Activated T-cell treated with anti-CD3 and anti-CD28 coated beads, Interleukin-2, amount 50 U/mL, for 72 hours (primary cell): ENCODE measurements at places on chromosomes 3 and 15. TPM values are rescaled to one million over a fixed set of nuclear protein-coding genes. Genes with fewer than 3 reads are reported as not detected.

Gene EDEM1
- total RNA-seq, result 225 TPM

Gene ALG1L2
- not detected for total RNA-seq

DNA sequence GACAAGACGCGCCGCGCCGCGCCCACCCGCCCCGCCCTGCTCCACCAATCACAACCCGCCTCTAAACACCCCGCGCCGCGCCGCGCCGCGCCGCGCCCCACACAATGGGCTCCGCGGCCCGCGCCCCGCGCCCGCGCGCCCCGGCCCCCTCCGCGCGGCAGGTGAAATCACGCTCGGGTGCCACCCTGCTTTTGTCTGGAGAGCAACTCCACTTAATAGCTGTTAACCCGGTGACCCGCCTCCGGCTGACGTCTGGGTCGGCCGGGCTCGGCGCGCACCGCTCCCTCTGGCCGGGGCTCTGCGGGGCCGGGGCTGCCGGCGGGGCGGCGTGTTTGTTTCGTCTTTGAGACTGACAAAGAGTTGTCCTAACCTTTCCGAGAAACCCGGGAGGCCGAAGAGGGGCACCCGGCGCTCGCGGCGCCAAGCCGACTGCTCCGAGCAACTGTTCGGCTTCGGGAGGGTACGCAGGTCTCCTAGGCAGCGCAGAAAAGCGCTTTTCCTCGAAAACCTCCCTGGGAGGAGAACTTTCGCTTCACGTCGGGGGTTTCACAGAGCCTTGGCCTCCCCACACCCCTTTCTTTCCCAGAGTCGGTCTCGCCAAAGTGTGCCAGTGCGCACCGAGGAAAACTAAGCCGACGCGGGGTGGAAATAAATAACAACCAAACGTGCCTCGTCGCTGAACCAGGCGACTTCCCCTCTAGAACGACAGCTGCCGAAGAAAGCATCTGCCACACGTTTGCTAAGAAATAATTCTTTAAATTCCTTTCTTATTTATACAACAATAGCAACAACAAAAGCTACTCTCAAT lies 518.4 kb downstream of the FOXP1 start:
- DNase-seq, result peak; percentile 76

DNA sequence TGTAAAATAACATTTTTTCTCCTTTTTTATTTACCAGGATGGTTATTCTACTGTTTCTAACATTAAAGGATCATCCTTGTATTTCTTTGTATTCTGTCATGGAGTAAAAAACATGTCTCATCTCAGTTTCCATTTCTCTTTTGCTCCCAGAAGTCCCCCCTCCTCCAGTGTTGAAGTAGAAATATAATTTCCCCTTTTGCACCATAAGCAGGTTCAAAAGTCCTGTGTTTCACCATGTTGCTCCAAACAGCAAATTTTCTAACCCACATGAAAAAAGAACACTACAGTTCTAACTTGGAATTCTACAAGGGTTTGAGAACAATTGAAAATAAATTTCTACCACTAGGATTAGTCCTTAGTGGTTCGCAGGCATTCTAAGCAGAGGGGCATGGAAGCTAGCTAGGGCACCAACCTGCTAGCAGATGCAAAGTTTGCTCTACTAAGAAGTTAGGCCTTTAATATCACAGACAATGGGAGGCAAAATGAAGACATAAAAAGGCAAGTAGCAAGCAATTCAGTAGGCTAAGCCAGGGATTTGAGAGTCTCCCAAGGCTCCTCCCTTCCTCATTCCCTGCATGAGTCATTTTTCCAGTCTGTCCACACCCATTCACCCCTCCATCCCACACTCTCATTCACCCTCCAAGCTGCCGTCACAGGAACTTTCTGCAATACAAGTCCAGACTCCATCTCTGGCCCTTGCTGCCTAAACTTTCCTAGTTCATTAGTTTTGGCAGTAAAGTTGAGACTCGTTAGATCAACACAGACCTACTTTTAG lies 2.3 kb upstream of the MBNL1 start:
- DNase-seq, result no peak

Gene CAMK2N2
- total RNA-seq, result 0.24 TPM

Gene PML
- total RNA-seq, result 70.9 TPM

GRCh38 chr15:85899927-85900326 lies 105.2 kb upstream of the KLHL25 start:
- no peak for DNase-seq

GRCh38 chr3:82561784-82562183 lies 800.3 kb upstream of the GBE1 start:
- DNase-seq, result no peak

Gene CPLX3
- total RNA-seq, result 0.17 TPM

GRCh38 chr15:32998182-32998581 lies 196.3 kb downstream of the FMN1 start:
- DNase-seq, result no peak

GRCh38 chr15:80604583-80605575 lies 90.2 kb upstream of the ABHD17C start:
- no peak for DNase-seq

Gene CCR4
- total RNA-seq, result 56.3 TPM

DNA sequence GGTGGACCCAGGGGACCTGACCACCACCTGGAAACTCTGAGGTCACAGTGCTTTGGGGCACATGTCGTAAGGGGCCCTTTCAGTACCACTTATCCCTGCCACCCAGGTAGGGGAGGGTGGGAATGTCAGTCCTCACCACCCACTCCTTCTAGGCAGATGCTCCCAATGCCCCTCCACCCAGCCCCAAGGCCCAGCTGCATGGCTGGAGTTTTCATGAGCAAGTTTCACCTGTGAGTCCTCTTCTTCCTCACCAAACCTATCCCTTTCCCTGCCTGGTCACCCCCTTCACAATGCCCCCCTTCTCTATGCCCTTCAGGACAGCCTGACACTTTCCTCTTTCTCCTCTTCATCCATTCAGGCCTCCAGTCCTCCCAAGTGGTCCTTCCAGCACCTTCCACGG lies 9.8 kb downstream of the FAM174B start:
- no peak for DNase-seq

- no peak for DNase-seq
Measured at GRCh38 chr15:71312731-71313460, 197.6 kb downstream of the THSD4 start.

Gene FAM81A
- 0.21 TPM for total RNA-seq

- DNase-seq, result no peak
Measured at GRCh38 chr3:171654809-171655208, 155.5 kb downstream of the PLD1 start.

DNA sequence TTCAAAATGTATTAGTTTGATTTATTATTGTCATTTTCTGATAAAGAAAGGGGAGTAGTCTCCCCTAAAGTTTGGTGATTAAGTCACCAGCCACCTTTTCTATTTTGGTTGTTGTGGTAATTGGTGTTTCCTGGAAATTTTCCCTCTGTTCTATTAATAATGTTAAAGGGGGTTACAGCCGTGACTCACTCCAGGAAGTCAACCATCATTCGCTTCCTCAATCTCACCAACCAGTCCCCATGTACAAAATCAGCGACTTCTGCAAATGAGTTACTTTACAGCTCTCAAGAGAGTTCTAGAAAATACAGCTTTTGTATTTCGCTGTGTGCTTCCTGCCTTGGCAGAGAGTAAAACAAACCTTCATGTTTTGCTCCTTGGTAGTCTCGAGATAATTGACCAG lies 285.1 kb downstream of the LPP start:
- peak; percentile 16 for DNase-seq

DNA sequence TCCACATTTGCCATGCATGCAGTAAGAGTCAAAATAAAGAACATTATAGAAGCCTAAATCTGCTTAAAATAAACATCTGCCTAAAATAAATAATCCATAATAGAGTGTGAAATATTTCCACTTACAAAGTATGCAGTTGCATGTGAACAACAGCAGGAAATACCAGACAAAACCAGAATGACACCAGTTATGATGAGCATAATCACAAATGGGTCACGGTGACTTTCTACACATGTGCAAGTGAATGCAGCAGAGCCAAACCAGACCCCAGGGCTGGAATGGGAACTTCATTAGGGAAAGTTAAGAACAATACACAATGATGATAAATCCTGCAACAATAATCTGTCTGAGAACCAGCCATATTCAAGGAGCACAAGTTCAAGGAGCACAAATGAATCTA lies 615.5 kb downstream of the ROBO2 start:
- DNase-seq, result no peak

DNA sequence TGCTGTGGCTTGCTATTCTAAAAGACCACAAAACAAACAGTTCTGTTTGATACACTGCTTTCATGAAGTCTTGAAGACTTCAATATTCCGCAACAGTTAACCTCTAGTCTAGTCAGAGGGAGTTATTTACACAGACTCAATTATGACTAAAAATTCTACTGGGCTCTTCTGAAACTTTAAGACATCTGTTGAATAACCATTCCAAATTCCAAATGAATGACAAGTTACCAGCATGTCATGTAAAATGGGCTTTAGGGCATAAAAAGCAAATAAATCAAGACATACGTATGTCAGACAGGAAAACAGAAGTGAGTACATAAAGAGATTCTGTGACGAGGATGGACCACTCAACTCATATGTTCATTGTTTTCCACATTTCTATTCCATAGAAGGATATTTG lies 93.9 kb downstream of the PLOD2 start:
- DNase-seq, result no peak

Gene MME
- total RNA-seq, result not detected

Gene KNL1
- total RNA-seq, result 32.5 TPM

GRCh38 chr3:188797045-188797444 lies 374.7 kb upstream of the TPRG1 start:
- DNase-seq, result no peak

DNA sequence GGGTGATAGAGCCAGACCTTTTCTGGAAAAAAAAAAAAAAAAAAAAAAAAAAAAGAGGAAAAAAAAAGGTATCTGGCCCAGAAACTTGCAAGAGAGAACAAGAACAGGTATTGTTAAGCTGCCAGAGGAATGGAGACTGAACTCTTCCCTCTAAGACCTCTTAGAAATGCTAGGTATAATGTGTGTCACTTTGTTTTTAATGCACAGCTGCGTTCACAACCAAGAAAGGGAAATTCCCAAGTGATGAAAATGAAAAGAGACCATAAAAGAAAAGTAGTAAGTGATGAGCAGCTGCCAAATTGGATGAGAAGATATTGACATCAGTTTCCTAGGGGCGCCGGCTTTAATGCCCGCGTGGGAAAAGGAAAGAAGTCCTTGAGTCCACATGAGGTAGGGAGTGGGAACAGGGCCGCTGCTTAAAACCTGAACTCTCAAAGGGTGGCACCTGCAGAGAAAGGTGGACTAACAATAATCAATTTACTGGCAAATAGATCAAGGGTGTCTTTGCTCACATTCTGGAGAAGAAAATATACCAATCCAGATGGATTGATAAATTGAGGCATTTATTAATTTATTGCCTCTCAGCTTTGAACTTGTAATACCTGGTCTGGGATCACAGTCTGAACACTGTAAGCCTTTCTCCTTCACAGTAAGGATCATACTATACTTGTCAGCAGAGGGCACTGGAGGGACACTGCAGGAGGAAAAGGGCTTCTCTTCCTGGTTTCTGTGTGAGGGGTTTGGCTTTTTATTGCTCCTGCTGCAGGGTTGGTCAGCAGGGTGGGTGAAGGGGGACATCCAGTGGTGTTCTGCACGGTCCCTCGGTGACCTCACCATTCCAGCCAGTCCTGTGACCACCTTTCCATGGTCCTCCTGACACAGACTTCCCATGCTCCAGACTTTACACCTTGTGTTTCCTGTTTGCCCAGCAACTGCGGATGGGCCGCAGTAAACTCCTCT lies 131.6 kb downstream of the AQP9 start:
- DNase-seq, result peak; percentile 35

DNA sequence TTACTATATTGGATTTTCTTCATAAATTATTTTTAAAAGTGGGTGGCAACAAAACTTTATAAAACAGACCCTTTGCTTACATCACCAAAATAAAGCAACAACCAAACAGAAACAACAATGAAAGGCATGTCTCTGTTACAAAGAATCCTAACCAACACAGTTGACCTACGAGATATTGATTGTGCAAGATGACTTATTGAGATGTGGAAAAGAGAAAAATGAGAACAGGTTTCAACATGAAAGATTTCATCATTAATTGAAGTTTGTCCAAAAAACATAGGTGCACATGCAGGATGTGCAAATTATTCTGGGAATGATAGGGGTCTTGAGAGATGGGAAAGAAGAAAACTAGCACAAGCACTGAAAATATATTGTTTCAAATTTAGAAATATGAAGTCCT lies 9.0 kb downstream of the GMNC start:
- DNase-seq, result no peak

DNA sequence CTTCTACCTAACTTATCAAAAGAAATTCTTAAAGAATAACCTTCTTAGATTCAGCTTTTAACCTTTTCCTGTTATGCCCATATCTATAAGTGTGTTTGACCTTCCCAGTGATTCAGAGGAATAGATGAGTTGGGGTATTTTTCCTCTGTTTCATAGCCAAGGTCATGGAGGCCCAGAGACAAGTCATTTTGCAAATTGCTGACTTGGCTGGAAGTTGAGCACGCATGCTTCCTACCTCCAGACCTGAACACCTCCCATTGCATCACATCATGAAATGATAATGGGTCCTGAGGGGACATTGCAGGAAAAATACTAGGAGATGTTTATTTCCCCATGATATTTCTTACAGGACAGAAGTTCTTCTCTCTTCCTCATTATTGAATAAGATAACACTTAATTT lies 158.6 kb upstream of the LMCD1 start:
- no peak for DNase-seq

Gene C3orf20
- total RNA-seq, result 1.1 TPM

Gene CPN2
- total RNA-seq, result not detected

DNA sequence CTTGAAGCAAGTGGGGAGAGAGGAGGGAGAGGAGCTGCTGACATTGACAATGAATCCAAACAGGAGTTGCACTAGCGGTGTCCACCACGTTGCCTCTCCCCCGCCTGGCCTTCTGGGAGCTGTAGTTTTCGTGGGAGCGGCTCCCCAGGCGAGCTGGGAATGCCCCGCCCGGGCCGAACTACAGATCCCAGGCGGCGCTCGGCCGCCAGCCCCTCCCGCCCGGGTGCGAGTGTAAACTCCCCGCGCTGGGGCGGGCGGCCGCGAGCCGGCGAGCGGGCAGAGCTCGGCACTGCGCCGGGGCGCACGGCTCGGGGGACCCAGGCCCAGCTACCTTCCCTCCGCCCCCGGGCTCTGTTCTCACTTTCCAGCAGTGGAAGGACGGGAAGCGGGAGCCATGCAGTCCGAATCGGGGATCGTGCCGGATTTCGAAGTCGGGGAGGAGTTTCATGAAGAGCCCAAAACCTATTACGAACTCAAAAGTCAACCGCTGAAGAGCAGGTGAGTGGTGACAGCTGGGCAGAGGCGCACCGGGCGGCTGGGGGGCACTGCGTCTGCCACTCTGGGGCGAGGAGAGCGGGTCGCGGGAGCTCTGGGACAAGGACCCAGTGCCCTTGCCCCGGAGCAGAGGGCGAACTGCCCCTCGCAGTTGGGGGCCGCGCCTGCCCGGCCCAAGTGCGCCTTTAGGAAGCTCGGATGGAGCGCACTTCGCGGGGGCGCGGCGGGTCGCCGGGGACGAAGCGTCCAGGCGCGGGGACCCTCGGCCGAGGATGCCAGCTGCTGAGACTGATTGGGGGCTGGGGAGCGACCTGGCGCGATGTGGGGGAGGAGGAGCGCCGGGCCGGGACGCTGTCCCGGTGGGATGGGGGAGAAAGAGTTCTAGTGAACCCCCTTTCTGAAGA lies at the start of gene MITF:
TSS of gene MITF (plus strand) at position 261 of the 899 bp plus-strand sequence. CDS start at position 395, 134 bp downstream.
- peak; percentile 64 for DNase-seq

Gene XIRP1
- total RNA-seq, result 0.10 TPM
